HCT116 (cell line): ENCODE measurements at places on chromosomes 6 and 20. TPM values are rescaled to one million over a fixed set of nuclear protein-coding genes. Genes with fewer than 3 reads are reported as not detected.

DNA sequence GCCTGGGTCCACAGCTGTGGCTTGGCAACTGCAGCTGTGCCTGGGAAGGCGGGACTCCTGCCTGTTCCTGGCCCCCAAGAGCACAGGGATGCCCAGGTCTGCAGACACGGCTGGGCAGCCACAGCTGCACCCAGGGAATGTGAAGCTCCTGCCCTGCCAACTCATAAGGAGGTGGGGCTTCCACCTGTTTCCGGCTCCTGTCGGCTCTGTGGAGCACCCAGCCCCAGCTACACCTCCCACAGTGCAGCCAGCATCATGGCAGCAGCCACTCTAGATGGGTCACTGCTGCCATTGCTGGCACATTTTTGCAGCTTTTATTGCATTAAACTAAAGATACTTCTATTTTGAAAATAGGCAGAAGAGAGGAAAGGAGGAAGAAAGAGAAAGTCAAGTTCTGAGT lies 207.9 kb downstream of the SAMD5 start:
- DNase-seq: no peak

DNA sequence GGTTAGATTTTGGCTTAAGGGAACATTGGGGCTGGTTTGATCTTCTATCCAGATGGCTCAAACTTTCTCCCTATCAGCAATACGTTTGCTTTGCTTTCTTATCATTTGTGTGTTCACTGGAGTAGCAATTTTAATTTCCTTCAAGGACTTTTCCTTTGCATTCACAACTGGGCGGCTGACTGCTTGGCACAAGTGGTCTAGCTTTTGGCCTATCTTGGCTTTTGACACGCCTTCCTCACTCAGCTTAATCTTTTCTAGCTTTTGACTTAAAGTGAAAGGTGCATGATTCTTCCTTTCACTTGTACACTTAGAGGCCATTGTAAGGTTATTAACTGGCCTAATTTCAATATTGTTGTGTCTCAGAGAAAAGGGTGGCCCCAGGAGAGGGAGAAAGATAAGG lies 254.9 kb downstream of the PLCB1 start:
- no peak for DNase-seq

DNA sequence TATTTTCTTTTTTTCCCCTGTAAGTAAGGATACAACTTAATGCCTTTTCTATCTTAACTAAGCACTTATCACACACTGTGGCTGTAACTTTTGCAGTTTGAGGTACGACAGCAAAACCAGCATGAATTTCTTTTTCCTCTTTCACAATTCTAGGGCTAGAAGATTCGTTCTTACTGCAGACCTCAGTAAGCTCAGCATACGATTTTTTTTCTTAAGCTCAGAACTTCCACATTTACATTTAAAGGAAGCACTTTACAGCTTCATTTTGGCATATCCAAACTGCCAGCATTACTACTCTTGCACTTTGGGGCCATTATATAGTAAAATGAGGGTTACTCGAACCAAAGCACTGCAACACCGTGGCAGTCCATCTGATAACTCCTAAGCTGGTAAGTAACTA lies 889 bp upstream of the CHMP4B start:
- no peak for DNase-seq

Gene C20orf202
- total RNA-seq: not detected

GRCh38 chr6:43047998-43048397 lies 5.7 kb downstream of the CUL7 start:
- DNase-seq: no peak

DNA sequence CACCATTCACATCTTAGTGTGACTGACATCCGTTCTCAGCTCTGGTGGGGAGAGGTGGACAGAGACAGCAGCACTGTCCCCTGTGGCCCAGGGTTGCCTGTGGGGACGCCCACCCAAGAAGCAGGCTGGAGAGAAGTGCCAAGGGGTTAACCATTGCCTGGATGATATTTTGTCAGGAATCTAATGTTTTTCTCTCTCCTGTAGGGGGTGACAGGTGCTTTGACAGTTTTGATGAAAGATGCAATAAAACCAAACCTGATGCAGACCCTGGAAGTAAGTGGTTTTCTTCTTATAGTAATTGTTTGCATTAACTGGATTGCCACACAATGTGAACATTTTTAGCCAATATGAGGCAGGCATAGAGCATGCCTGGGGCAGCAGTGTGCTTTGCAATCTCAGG lies 99.3 kb downstream of the MTHFD1L start:
- DNase-seq: no peak

DNA sequence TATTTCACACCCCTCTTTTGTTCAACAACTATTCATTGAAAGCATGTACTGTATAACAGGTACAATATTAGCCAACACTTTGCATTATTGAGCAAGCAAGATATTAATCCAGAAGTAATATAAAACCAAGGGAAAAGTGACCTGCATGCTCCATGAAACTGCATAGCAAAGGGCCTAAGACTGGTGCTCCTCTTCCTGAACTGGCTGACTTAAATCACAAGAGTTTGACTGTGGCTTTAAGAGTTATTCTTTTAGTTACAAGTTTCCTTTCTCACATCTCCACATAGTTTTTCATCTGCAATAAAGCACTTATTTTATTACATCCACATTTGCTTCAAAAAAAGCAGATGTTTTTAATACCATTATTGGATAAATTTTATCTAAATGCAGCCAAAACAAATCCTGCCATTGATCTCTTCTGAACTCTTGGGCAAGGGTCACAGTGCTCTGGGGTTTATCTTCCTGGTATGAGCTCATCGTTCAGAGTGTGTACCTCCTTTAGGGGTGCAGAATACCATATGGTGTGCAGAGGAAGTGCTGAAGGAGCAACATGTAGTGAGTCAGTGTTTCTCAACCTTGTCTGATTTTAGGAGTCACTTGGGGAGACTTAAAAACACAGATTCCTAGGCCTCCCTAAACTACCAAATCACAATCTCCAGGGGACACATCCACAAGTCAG lies 1225.9 kb upstream of the MAP3K7 start:
- DNase-seq: no peak

DNA sequence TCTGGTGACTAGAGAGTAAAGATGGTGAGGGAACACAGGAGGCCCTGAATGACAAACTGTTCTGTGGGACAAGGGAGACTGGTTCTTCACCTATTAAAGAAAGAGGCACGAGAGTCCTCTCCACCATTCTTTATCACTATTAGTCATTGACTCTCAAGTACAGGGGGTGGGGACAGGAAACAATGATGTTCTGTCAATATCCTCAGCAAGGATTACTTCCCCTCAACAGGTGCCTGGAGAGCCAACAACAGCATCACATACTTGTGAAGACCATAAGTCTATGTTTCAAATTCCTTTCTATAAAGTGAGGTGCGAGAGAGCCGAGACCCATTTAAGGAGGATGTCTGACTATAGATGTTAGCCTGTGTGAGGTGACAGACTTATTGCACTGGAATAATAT lies 72.4 kb upstream of the TBC1D7 start:
- no peak for DNase-seq

GRCh38 chr20:5835871-5836270 lies 85.7 kb downstream of the SHLD1 start:
- DNase-seq: no peak

- DNase-seq: no peak
Observed at GRCh38 chr6:89492025-89492640, 59.2 kb downstream of the ANKRD6 start.

Gene GHRH
- total RNA-seq: not detected

DNA sequence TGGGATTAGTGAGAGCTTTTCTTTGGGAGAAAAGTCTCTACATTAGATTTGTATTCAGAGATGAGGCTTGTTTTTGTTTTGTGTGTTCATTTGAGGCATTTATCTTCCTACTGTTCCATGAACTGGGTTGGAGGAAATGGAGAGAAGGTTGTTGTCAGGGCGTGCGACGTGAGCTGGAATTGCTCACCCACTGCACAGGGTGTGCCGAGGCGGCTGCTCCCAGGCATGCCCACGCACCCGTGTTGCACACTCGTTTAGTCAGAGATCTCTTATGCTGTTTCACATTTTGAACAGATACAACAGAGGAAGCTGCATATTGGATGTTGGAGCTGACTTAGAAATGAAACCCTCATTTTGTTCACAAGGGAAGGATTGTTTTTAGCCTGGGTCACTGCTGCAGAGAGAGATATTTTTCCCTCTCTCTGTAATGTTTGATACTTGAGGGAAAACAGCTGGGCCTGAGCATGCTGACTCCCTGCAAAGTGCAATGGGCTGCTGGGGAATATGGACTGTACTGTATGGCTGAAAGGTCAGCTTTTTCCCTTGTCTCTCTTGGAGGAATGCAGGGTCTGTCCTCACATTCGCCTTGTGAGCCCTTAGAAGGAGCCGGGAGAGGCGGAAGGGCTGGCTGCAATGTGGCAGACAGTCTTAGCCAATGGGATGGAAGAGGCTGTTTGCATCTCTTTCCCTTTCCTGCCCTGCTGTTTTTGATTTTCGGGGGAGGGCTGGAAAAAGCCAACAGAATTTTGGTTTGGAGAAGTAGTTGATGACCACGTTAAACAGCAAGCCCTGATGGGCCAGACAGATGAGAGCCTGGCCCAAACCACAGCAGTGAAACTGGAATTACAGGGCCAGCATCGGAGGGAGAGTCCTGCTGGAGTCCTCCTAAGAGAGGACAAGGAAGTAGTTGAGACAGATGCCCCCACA lies 170.8 kb downstream of the SASH1 start:
- DNase-seq: no peak

DNA sequence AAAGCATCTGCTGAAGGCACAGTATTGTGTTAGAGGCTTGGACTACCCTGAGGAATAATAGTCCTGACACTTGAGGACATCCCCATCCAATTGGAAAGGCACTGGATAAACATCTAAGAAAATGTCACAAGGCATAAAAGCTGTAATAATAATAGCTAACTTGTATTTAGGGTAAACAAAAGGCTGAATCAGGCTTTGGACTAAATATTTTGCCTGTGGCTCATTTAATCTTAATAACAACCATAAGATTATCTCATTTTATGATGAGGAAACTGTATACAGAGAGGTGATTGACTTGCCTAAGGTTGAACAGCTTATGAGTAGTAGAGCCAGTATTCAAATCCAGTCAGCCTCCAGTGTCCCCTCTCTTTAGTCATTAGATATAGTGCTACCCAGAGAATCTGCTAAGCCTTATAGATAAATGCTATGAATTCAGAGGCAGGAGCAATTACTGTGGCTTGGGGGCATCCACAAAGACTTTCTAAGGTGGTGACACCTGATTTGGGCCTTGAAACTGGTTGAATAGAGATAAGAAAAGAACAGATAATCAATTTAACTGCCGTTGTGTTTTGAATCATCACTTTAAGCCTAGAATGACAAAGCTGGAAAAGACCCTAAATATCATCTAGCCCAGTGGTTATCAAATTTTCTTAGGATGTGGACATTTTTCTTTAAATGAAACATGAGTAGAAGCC lies 7.5 kb upstream of the ZSWIM1 start:
- DNase-seq: no peak

DNA sequence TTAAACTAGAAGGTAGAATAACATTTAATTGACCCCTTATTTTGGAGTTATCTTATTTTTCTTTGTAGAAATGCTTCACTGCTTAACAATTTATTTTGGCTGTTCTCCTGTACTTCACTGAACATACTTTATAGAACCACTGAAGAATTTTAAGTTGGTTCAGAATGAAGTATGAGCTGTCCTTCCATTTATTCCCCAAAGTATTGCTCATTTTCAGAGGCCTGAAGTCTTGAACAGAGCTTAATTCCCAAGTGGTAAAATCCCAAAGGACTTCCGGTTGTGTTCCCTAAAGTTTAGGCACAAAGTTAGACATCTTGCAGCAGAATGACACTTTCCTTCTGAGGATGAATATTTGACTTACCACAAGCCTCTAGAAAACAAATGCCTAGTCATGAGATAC lies 233.3 kb downstream of the TINAG start:
- DNase-seq: no peak
